ENCODE measurements at places on chromosomes 12 and 14.

DNA sequence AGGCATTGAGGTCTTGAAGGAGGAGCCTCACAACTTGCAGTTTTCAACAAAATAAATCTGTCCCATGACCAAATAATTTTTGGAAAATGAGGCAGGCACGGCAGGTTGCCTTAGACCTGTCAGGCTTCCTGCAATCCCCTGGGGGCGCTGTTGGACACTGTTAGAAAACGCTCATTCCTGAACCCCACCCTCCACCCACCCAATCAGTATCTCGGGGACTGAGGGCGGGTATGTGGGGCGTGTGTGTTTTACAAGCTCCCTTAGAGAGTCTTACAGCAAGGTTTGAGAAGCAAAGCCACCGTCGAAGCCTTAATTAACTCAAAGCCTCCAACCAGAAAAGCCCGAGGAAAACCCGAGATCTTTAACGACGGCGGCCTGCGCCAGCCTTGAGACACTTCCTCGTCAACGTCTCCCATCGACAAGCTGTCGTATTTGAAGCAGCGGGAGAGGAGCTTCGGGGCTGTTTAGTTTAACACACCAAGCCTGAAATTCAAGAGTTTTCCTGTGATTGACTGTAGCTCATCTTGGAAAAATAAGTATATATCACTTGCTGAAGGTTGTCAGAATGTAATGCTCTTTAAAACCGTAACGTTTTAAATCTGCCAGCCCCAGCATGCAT lies 123.0 kb downstream of the GLT1D1 start:
- no peak for DNase-seq

DNA sequence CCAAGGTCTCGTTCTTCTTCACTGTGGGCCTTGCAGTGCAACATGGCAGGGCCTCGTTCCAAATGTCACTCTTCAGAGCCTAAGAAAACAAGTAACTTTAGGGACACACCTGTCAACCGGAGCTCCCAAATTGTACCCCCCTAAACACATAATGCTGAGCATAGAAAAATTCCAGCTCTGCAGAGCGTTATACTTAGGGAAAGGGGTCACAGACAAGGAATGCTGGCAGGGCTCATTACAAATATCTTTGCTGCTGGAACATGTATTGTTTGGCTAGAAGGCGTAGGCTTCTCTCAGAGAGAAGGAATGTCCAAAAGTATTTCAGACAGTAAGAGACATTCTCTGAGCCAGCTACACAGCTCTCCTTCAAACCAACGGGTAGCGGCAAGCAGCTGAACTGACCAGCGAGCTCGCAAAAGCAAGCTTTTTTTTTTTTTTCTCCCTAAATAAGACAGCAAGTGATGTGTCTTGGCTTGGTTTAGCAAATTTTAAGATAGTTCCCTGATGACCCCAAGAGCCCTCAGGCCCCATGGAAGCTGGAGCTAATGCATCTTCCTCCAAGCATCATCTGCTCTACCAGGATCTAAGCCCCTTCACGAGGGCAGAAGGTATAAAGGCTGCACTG lies 24.5 kb downstream of the SSH1 start:
- DNase-seq: no peak

GRCh38 chr12:90831712-90832111 lies 123.3 kb downstream of the CCER1 start:
- DNase-seq: no peak

DNA sequence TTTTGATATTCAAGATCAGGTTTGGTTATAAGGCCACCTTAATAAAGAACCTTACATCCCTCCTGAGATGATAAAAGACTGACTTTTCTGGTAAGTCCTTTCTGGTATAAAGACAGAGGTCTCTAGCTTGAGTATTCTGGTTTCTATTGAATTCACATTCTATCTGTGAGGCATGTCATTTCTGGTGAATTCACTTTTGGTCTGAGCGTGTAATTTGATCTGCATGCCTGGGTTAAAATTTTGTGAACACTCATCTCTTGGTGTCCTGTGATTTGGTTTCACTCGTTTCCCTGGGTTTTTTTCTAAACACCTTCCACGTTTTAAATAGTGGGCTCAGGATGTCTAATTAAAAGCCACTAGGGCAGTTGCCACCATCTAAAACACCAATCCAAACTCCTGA lies 12.2 kb downstream of the EIF5 start:
- DNase-seq: no peak

- peak; percentile 67 for DNase-seq
Observed at GRCh38 chr14:23551266-23552028, at the start of gene ZFHX2. ZFHX2 (minus strand) TSS chr14:23551765; CDS start chr14:23535325, 16,440 bp downstream.

GRCh38 chr14:64880221-64881121 lies 764 bp upstream of the SPTB start:
- peak; percentile 26 for DNase-seq

GRCh38 chr14:68510201-68511128 lies 282.4 kb downstream of the ZFP36L1 start:
- no peak for DNase-seq

GRCh38 chr14:90714811-90715210 lies 101.4 kb downstream of the TTC7B start:
- DNase-seq: no peak

DNA sequence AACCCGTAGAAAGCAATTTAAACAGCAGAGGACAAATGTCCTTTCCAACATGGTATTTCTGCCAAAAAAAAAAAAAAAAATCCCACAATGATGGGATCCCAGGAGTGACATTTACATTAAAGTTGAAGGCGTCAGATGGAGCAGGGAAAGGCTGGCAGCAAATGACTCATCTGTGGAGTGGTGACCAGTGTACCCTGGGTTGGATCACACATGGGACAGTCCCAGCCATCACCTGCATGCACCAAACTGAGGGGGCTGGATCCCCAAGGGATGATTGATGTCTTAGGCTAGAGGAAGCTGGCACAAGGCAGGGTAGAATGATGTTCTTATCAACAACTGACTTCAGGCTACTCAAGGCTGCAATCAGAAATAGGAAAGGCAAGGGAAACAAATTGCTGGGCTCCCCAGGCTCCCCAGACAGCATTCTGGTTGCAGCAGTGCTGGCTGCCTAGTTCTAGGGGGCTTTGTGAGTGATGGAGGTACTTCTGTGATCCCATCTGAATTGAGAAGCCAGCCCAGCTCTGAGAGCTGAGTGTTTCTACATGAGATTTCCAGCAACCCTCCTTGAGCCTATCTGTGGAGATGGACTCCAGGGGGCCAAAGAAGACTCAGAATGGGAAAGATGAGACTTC lies 117.9 kb downstream of the DPF3 start:
- DNase-seq: no peak

GRCh38 chr12:75975702-75976101 lies 55.9 kb downstream of the PHLDA1 start:
- no peak for DNase-seq

- DNase-seq: no peak
Observed at GRCh38 chr12:66694666-66695613, 16.1 kb upstream of the GRIP1 start.

- DNase-seq: no peak
Observed at GRCh38 chr12:76029982-76030340, 1.6 kb downstream of the PHLDA1 start.

- no peak for DNase-seq
Observed at GRCh38 chr14:78974691-78975090, 804.5 kb downstream of the NRXN3 start.

DNA sequence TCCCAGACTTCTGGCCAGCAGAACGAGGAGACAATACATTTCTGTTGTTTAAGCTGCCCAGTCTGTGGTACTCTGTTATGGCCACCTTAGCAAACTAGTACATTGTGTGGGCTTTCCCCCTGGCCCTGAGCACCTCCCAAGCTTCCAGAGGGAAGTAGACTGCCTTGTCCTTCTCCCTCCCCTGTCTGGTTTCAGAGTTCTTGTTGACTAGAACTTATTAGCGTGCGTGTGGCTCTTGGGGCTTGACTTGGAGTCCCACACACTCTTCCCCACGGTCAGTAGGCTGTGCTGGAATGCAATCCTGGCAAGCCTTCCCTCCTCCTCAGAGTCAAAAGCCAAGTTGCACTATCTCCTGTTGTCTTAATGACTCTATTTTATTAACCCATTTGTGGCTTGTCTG lies 27.7 kb downstream of the FBLN5 start:
- no peak for DNase-seq

GRCh38 chr14:74444866-74445265 lies 18.9 kb upstream of the SYNDIG1L start:
- DNase-seq: no peak

DNA sequence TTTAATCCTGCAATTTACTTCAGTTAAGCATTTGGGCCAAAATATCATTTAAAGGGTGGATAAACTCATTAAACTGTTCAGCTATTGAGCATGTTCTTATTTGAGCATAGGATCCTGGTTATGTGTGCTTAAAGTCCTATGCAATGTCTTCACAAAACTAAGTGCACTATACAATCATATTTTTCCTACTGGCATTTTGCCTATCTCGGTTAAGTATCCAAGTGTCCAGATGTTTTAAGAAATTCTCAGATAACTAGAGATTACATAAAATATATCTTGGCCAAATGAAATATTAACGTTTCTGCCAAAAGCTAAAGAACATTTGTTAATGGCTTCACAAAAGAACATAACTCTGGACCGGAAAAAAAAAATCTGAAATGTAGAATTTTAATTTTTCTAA lies 250.8 kb upstream of the LRFN5 start:
- no peak for DNase-seq

DNA sequence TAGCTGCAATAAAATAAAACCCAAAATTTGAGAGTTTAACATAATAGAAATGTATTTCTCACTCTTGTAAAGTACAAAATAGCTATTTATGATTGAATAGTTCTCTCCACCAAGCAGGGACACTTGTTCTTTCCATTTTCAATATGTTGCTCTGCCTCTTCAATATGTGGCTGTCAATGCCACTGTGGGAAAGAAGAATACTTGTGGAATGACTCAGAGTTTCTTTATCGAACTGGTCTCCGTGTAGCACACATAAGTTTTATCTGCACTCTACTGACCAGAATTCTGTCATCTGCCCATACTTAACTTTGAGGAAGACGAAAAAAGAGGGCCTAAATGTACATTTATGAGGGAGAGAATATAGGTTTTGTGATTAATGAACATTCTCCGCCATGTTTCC lies 256.9 kb downstream of the ATXN7L3B start:
- no peak for DNase-seq

DNA sequence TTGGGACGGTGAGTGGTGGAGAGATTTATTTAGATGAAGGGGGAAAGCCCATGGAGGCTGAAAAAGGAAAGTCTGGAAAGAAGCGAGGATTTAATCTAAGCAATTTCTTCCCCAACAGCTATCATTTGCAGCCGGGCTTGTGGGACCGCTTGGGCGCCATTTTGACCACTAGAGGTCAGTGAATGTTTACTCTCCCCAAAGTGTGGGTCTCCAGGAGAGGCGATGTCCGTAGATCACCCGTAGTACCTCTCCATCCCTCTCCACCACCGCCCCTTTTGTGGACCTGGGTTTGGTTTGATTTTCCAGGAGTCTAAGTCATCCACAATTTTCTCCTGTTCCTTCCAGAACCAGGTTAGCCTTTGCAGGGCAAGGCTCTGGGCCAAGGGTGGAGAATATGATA lies 91.2 kb upstream of the PARP11 start:
- peak; percentile 1 for DNase-seq

DNA sequence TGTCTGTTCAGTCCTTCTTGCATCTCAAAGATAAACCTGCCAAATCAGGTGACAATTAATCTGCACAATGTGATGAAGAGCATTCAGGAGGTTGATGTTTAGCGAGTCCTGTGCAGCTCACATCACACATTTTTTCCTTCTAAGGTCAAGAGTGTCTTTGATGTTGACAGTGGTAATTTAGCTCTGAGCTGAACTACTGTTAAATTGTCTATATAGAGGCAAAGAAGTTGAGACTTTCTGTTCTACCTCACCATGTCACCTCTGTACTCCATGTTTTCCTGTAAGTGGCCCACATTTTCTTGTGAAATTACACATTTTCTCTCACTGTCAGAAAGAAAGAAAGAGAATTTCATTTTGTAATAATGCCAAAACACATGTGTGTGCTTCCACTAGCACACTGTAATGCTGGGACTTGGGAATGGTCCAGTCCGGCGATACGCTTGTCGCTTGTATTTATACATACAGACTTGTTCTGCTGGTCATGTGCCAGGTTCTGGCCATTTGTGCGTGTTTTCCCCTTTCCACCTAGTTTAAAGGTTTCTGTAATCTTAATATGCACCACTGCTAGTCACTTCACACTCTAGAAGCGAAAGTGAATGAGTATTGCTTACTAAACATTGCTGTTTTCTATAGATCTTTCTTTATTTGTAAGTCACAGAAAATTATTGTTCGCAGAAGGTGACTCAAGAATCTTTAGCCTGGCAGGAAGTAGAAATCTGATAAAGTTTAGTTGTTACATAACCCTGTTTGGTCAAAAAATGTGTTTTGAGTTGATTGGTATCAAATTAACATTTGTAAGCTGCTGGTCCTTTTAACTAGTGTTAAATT lies 328.9 kb downstream of the TMTC2 start:
- DNase-seq: peak; percentile 23

DNA sequence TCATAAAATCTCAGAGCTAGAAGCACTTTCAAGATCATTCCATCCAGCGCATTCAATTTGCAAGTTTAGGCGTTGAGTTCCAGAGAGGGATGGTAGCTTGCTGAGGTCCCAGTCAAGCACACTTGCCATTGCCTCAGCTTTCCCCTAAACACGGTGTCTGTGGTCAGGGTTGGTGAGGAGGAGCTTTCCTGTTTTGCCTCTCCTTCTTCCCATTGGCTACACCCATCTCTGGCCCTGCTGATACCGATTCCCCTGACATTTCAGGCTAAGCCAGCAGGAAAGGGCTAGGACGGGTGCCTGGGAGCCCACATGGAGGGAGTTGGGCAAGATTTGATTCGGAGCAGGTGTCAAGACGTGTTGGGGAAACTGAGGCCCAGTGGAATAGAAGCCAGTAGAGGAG lies 9.1 kb downstream of the NFATC4 start:
- no peak for DNase-seq

DNA sequence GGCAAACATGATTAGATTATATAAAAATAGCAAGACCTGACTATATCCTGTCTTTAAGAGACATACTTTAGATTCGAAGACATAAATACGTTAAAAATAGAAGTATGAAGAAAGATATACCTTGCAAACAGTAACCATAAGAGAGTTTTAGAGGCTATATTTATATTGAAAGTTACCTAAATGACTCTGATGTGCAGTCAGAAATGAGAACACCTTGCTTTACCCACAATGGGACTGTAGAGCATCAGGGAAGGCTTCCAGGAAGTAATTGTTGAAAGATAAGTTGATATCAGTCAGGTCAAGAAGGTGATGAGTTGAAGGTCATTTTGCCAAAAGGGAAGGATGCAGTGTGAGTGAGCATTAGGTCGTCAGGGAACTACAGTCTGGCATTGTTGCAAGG lies 110.2 kb downstream of the NEDD1 start:
- no peak for DNase-seq
